ENCODE measurements at places on chromosomes 7 and 10.

DNA sequence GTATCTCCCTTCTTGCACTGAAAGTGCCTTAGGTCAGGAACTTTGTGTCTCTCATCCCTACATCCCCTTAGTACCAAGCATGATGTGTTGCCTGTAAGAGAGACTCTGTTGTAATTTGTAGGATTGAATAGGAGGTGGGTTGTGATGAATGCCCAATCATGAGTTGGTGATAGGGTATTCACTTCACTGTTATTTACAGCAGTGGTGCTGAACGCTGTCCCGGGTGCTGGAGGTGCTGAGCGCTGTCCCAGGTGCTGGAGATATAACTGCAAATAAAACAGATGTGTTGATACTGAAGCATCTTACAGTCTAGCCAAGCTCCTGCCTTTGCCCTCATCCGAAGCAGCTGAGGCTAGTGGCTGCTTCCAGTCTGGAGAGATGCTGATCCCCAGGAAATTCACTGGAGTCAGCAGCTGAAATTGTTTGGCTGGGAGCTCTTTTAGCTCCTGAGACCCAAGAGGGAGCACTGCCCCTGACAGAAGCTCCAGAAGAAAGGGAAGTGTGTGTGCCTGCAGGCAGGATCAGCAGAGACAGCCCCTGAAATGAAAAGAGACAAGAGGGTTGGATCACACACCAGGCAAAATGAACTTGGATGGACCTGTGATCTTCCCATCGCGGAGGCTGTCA is 183.4 kb downstream of the SORCS3 start:
- DNase-seq, result no peak

- no peak for DNase-seq
Observed at GRCh38 chr7:78677391-78677790, 776.1 kb downstream of the MAGI2 start.

- DNase-seq, result no peak
Observed at GRCh38 chr10:92811986-92812385, 36.3 kb upstream of the EXOC6 start.

DNA sequence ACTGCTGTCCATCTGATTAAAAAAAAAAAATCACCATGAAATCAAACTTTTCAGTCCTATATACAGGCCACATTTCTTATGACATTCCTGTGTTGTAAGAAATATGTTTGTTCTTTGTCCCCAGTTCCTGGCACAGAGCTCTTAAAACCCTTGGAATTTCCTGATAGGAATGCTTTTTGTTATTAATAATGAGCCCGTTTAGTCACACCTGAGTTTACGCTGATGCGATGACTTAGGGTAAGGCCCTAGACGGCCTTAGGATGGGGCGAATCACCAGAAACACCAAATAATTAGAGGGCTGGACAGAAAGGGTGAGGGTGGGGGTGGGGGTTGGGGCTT is 17.5 kb downstream of the TSPAN15 start:
- DNase-seq, result no peak

GRCh38 chr7:80601999-80602398 is 36.4 kb upstream of the CD36 start:
- DNase-seq, result no peak

DNA sequence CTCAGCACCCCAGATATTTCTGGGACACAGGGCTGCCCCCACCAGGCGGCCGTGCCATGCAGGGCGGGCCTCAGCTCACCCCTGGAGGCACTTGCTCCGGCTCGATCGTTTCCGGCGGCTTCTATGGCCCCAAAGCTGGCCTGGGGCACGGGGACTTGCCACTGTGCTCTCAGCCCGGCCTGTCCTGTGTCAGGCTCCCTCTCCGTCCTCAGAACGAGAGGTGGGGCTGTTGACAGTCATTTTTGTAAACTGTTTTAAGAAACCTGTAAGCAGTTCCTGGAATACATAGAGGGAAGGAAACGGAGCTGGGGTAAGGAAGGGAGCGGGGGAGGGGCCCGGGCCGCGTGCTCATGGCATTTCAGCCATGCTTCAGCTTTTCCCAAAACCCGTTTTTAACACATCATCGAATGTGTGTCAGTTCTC is 30.7 kb upstream of the PRKAR1B start:
- DNase-seq, result no peak

GRCh38 chr7:80453699-80454340 is 58.0 kb downstream of the GNAT3 start:
- DNase-seq, result no peak

- DNase-seq, result no peak
Observed at GRCh38 chr7:157814931-157815705, 478.3 kb downstream of the DNAJB6 start.

- DNase-seq, result no peak
Observed at GRCh38 chr7:105990141-105990540, 27.1 kb downstream of the CDHR3 start.

Measured in effector CD4-positive, alpha-beta T cell (primary cell).